Stimulated activated CD8-positive, alpha-beta memory T cell treated with anti-CD3 and anti-CD28 coated beads, Interleukin-2, amount 100 ng/mL, for 1 hour (primary cell): ENCODE measurements at places on chromosomes 3 and 15.

DNA sequence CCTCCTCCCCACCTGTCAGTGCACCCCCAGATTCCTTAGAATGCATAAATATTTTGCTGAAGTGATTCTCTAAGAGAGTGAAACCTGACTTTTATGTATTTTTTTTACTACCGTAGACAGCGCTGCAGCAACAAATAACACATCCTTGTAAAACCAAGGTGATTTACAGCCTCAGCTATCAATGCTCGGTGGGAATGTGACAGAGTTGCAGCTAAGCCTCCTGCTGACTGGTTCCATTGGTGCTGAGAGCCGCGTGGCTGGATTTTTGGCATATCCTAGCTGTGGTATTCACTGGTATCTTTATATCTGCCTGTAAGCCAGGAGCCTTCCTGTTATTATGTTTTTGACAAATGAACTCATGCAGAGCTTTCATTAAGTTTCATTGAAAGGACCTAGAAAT is 11.0 kb downstream of the FGD5 start:
- DNase-seq = no peak

GRCh38 chr3:181660337-181660736 is 51.4 kb upstream of the SOX2 start:
- no peak for DNase-seq

- DNase-seq = no peak
Observed at GRCh38 chr15:88727439-88727838, 75.8 kb upstream of the ACAN start.

- DNase-seq = no peak
Observed at GRCh38 chr3:186320862-186321568, 41.0 kb downstream of the DGKG start.
